ENCODE measurements at places on chromosomes 2 and 18.

DNA sequence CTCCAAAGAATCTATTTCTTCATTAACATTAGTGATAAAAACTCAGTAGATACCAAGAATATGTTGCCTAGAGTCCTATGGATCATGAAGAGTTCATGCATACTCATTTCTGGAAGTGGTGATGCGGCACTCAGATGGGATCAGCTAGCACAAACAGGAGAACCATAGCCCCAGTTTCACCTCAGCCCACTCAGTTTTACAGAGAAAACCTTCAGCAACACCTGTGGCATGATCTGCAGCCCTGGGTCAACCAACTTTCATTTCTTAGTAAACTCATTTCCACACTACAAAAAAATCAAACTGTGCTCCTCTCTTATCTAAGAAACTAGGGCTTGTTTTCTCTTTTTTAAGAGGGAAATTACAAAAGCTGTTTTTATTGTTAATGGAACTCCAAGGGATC lies 569.4 kb downstream of the CCDC85A start:
- no peak for DNase-seq

GRCh38 chr2:138421315-138421970 lies 80.1 kb upstream of the SPOPL start:
- no peak for DNase-seq

GRCh38 chr2:118300832-118301231 lies 212.6 kb downstream of the INSIG2 start:
- DNase-seq: no peak

DNA sequence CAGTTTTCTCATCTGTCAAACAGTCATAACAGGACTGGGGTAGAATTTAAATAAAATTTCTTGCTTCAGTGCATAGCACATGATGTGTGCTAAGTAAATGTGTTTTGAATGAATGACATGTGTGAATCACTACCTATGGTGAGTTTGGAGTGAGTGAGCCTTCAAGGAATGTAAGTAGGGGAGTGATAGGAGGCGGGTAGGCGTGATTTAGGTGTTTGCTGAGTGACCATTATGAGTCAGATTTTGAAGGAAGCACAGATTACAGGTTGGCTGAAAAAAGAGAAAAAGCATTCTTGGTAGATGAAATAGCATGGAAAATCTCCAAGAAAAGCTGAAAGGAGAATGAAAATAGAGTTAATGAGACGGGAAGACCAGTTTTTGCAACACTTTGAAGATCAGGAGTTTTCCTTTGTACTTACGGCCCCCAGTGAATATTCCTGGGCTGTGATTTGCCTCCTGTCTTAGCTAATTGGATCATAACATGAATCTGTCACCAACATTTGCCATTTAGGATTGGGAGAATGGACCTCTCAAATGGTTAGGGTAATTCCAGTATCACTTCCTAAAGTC lies 136.9 kb upstream of the GATA6 start:
- DNase-seq: peak; percentile 29

DNA sequence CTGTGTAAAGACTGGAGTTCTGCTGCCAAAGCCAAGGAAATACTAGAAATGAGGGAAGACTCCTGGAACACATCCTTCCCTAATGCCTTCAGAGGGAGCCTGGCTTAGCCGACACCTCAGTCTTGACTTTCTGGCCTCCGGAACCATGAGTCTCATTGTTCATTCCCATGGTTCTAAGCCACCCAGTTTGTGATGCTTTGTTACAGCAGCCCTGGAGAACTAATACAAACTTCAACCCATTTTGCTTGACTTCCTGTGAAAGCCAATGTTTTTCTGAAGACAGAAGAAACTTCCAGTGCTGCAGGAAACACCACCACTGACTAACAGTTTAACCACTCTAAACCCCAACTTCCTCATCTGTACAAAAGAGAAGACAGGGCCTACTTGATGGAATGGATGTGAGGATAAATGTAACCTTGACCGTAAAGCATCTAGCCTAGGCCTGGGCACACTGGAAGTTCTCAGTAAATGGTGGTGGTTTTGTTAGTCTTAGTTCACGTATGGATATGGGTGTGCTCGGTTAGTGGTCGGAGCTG lies 85.9 kb upstream of the RFX8 start:
- no peak for DNase-seq

GRCh38 chr2:101157272-101157671 lies 6.1 kb upstream of the TBC1D8 start:
- peak; percentile 10 for DNase-seq

DNA sequence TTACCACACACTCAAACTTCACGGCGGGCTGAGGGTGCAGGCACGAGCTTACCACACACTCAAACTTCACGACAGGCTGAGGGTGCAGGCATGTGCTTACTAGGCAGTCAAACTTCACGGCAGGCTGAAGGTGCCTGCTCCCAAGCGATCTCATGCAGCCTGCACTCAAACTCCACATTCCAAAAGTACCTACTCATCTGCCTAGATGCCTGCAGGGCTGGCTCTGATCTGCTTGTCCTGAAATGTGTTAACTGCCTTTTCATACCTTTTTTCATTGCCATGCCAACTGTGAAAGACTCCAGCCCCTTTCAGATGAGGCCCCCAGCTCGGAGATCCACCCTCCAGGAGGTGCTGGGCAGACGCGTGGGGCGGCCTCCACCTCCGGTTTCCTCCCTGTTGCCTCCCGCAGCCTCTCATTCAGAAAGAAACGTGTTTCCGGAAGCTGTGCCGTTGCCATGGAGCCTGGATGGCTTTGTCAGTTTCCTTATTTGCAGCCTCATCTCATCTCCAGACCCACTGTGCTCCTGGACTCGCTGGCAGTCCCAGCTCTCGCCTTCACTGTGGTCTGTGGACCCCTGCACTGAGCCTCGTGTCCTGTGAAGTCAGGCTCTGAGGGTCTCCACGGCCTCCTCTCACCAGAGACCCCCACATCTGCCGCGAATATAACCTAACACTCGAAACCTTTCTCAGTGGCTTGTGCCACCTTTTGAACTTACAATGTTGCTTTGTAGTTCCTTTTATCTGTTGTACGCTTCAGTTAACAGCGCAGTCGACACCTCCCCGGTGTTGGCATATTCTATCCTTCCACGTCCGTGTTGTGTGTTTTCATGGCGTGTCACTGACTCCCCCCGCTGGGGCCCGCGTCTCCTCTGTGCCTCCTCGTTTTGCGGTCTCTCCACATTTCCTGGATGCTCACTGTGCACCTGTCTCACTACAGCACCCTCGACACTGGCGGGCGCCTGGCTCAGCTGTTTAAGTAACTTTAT lies 106.1 kb upstream of the ALKAL2 start:
- no peak for DNase-seq

GRCh38 chr18:32730620-32731091 lies 42.2 kb downstream of the KLHL14 start:
- peak; percentile 44 for DNase-seq

- no peak for DNase-seq
These were observed 67.6 kb downstream of the DHRS9 start for GRCh38 chr2:169136885-169137534.

GRCh38 chr2:233349005-233349998 lies 5.0 kb upstream of the DGKD start:
- peak; percentile 84 for DNase-seq

DNA sequence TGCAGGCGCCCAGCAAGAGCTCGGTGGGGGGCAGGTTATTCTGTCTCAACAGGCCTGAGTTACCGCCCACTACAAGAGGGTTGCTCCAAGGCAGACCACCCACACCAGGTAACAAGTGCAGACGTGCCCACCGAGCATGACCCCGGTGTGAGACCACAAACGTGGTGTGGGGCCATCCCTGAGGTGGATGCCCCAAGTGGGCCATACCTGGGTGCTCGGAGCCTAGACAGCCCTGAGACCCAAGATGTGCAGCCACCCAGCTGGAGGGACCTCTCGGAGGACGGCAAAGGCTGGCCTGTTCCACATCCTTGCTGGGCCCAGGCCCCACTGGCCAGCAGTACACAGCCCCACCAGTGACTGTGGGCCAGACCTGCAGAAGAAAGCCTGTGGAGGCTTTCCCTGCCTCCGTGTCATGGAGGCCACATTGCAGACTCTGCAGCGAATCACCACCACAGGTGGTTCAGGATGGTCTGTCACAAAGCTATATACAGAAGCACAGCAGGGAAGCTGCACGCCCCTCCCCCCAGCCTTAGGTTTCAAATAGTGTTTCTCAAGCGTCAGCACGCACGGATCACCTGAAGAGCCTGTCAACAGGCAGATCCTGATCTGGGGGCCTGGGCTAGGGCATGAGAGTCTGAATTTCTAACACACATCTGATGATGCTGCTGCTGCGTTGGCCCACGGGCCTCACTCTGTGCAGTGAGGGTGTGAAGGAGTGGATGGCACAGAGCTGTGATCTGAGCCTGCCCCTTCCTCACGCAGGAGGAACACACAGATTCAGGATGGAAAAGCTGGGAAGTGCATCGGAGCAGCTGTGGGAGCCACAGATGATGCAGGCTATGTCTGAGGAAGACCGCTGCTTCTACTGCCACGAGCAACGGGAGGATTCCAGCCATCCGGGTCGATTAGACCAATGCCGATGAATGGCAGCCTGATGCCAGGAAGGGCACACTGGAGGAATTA lies 96.8 kb downstream of the UXS1 start:
- no peak for DNase-seq

DNA sequence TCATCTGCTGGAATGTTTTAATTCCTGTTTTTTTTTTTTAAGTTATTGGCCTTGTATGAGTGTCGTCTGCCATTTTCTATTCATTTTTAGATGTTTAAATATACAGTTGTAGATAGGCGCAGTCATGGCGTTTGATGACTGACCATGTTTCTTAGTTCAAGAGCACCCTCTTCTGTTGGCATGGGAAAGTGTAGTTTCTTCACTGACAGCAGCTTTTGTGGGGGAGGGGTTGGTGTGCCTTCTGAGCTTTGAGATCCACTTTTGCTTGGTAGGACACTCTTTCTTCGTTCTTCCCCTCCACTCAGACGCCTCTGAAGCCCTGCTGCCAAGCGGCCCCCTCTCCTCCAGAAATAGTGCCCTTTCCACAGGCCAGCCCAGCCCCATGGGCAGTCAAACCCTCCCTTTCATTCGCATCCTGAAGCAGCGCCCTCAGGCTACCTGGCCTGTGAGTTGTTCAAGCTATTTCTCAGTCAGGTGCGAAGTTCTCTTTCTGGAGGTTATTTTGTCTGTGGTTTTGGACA lies 492.0 kb downstream of the TNS1 start:
- DNase-seq: peak; percentile 79

- DNase-seq: no peak
These were observed 902.9 kb downstream of the TMEM182 start for GRCh38 chr2:103664690-103665089.

DNA sequence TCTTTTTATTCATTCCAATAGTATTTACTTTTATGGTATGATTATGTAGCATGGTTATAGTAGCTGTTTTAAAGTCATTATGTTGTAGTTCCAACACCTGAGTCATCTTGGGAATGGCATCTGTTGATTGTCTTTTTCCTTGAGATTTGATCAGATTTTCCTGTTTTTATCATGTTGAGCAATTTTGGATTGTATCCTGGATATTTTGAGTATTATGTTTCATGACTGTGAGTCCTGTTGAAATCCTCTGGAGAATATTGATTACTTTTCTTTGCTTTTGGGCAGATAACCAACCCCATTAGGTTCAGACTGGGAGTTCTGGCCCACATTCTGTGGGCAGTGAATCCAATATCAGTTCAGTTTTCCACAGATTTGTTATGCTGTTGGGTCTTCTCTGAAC lies 163.2 kb upstream of the SPRED2 start:
- DNase-seq: no peak

- DNase-seq: peak; percentile 57
These were observed 35.1 kb upstream of the SLC14A1 start for GRCh38 chr18:45688833-45689232.

GRCh38 chr2:7703543-7704144 lies 786.4 kb downstream of the RNF144A start:
- no peak for DNase-seq

DNA sequence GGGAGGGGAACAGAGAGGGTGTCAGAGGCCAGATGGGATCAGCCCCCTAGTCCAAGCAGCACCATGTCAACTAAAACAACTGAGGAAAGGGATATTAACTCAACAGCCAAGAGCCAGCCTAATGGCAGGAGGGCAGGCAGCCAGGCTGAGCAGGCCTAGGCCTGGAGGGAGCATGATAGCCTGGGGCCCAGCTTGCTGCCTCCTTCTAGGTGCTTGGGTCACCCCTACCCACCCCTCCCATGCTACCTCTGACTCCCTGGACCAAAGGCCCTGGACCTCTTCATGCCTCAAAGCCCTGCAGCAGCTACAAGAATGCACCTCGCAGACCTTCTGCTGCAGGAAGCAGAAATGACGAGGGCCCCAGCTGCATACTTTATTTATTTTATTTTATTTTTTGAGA lies 22.1 kb upstream of the TNS1 start:
- DNase-seq: no peak

- no peak for DNase-seq
These were observed 60.0 kb downstream of the TMEM131 start for GRCh38 chr2:97935719-97936161.

DNA sequence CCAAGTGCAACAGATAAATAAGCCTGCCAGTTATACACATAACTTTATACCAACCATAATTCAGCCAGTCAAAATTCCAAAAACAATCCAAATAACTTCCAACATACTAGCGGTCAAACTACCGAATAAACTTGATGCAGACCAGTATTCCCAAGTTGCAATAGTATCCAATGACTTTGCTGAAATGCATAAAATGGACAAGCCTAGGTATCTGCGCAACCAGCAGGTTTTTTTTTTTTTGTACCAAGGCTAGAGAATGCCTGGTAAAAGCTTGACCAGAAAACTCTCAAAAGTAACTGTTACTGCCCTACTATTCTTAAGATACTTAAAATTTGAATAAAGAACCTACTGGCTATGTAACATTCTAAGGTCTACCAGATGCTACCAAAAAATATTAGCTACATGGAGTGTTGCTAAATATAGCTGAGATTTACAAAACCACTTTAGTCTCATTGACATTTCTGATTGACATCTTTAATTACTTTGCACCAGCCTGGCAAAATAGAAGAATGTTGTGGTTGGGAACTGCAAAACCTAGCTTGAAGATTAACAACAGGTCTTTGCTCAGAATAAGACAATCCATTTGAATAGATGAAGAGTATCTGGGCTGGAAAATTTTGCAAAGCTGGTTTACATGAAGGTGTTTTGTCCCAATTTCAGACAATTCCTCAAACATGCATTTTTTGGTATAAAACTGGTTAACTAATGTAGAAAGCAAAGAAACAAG lies 7.3 kb downstream of the SRSF7 start:
- no peak for DNase-seq

- DNase-seq: peak; percentile 54
These were observed 41.7 kb upstream of the MALL start for GRCh38 chr2:110157153-110157793.

- no peak for DNase-seq
These were observed 7.7 kb downstream of the RNF149 start for GRCh38 chr2:101300836-101301235.

GRCh38 chr2:142989273-142990204 lies 112.1 kb downstream of the KYNU start:
- peak; percentile 38 for DNase-seq

- peak; percentile 77 for DNase-seq
These were observed 77.4 kb downstream of the DCDC2C start for GRCh38 chr2:3780477-3781402.

Data from GM12865 (cell line).